ENCODE measurements at places on chromosomes 5 and 9.

GRCh38 chr9:20985851-20986600, 45.4 kb downstream of the HACD4 start:
- DNase-seq, result no peak

GRCh38 chr5:181181650-181182565, 23.1 kb downstream of the TRIM7 start:
- DNase-seq, result no peak

- DNase-seq, result no peak
Observed at GRCh38 chr5:78377056-78377717, 16.8 kb downstream of the SCAMP1 start.

GRCh38 chr5:107769519-107769918, 98.8 kb upstream of the EFNA5 start:
- no peak for DNase-seq

DNA sequence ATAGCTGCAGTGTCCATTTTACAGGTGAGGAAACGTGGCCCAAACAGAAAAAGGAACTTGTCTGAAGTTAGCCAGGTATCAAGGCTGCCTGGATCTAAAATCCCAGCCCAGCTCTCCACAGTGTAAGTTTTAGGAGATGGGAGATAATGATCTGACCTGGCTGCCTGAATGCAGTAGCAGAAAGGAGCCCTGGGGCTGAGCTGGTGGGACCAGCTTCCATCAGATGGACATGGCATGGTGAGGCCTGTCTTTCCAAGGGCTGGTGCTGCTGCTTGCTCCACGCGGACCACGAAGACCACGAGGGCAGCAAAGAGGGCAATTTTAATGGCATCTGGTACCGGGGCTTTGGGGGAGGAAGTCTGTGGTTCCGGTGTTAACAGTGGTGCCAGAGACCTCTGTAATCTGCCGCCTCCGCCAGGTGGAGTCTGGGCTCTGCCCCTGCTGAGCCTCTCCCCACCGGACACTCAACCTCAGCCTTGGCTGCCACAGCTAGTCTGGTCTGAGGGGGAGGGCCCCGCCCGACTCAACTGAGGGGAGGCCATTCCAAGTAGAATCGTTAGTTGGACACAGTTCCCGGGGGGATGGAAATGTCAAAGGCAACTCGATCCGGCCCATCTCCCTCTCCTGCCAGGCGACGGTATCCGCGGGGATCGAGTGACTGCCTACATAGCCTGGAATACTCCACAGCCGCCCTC, 650 bp downstream of the MYORG start:
- DNase-seq, result no peak

GRCh38 chr9:135221951-135222631, 134.6 kb downstream of the OLFM1 start:
- no peak for DNase-seq

GRCh38 chr5:79992891-79993657, 2.0 kb upstream of the MTX3 start:
- DNase-seq, result no peak

DNA sequence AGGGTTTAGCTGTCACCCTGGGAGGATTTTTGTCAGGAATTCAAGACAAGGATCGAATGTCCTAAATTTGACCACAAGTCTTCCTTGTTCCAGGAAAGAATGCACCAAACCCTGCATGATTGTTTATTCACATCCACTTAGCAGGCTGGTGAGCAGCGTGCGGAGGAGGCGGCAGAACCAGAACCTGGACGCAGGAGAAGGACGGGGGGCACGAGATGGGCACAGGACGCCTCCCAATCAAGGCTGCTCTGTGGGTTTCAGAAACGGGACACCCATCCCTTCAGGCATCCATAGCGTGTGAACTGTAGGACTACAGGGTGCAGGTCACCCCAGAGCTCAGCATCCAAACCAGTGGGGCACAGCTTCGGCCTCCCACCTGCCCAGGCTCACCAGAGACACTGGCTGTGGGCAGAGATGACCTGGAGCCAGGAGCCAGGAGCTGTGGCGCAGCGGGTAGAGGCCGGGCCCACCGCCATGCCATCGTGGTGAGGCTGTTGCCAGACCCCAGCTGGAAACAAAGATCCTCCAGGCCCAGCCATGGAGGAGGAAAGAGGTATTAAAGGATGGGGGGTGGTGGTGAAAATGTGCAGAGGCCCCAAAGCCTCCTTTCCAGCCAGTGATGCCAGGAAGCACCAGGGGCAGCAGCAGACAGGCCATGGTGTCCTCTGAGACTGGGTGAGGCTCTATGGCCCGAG, 32.3 kb upstream of the ADAMTS2 start:
- DNase-seq, result no peak

Data from activated CD8-positive, alpha-beta memory T cell treated with anti-CD3 and anti-CD28 coated beads for 1 hour (primary cell).